H9 (cell line): ENCODE measurements at places on chromosomes 11 and 22. TPM values are rescaled to one million over a fixed set of nuclear protein-coding genes. Genes with fewer than 3 reads are reported as not detected.

PLAAT3 gene
- 188 and 198 TPM in 2 replicates for total RNA-seq

KCNK4 gene
- total RNA-seq = 0.28 and 0.31 TPM in 2 replicates

MYBPC3 gene
- not detected in 2 replicates for total RNA-seq

- peaks cover 4% of the 10 kb centered on the region; the same call in 1 of the 2 replicates for H3K4me1 ChIP-seq
- H3K36me3 ChIP-seq = 0 out of 2 replicates have a peak, but pooled peaks cover 3% of the 10 kb centered on the region
- H3K27ac ChIP-seq = no peak overlapping the region
Observed at GRCh38 chr11:117869604-117870003, 6.9 kb downstream of the FXYD6 start.

- H3K4me3 ChIP-seq = no peak within 1 kb of the TSS
- no peaks in the 10 kb centered on the region for H3K36me3 ChIP-seq
- no peak within 1 kb of the TSS for H3K27ac ChIP-seq
- H3K4me1 ChIP-seq = no peaks in the 10 kb centered on the region
- peak; percentile 47 for DNase-seq
- H3K27me3 ChIP-seq = no peaks in the 10 kb centered on the region
Observed at GRCh38 chr11:111378861-111379601, at the start of gene POU2AF1. POU2AF1 (minus strand) TSS chr11:111379275; CDS start chr11:111379177, 98 bp downstream.
